ENCODE measurements at places on chromosomes 3 and 15.

DNA sequence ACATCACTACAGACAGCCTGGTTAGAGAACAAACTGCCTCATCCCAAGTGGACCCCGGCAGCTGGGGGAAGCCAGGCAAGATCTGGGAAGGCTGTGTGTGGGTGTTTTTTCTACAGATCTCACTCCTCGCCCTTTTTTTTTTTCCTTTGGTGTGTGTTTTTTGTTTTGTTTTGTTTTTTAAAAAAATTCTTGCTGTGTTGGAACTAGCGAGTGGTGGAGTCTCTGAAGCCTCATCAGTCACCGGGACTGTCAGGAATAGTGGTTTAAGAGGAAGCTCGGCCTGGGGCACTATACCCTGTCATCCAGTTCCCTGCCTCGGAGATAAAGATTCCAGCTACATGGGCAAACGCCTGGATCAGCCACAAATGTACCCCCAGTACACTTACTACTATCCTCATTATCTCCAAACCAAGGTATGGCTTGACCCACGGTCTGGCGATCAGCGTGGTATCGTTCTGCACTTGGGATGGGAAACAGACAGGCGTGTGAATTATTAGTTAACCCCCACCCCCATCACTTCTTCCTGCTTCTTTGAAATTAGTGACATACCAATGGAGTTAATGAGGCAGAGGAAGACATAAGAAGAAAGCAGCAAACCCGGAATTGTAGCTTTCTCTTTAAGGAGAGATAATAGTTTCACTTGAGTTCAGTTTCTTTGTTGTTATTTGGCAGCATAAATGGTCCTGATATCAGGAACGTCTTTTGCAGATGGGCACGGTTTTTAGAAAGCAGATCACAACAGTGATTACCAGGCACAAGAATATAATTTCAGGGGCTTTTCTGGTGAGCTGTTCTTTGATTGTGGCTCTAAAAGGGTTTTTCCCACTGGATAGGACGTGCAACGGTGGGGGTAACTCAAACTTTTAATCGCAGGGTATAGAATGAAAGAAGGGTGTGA lies 722 bp downstream of the RBMS3 start:
- no peak for DNase-seq

- no peak for DNase-seq
Observed at GRCh38 chr3:108677811-108678210, 79.4 kb downstream of the RETNLB start.

DNA sequence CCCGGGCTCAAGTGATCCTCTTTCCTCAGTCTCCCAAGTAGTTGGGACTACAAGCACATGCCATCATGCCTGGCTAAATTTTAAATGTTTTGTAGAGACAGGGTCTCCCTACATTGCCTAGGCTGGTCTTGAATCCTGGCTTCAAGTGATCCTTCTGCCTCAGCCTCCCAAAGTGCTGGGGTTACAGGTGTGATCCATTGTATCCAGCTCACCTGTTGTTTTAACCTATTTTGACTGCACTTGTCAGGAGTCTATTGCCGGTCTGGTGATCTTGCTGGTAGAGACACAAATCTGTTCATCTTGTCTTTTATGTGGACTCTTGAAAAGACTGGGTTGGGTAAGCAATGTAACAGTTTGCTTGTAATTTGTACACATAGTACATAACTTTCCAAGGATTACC lies 7.9 kb downstream of the IREB2 start:
- no peak for DNase-seq

GRCh38 chr3:149340310-149340933 lies 7.0 kb upstream of the TM4SF18 start:
- DNase-seq: no peak

GRCh38 chr3:46576-46975 lies 150.0 kb upstream of the CHL1 start:
- DNase-seq: no peak

- no peak for DNase-seq
Observed at GRCh38 chr15:99486371-99487336, 79.1 kb upstream of the MEF2A start.

DNA sequence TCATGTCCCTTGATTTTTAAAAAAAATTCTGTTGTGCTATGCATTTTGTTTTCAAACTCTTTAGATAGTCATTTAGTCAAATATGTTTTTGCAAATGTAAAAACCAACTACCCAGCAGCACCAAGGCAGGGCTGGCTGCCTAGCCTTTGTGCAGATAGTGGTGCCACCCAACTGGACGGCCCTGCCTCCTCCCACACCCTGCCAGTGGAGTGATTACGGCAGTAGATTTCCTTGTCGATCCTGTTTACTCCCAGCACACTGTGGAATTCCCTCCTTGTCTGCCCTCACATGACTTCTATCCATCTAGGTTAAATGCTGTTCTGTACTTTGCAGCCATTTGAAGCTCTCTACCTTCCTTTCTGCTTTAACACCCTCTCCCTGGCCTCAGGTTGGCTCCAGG lies 79.4 kb upstream of the PLXNA1 start:
- DNase-seq: no peak

GRCh38 chr15:40087068-40087810 lies 21.4 kb downstream of the BMF start:
- no peak for DNase-seq

- no peak for DNase-seq
Observed at GRCh38 chr3:175212896-175213295, 353.8 kb downstream of the NAALADL2 start.

DNA sequence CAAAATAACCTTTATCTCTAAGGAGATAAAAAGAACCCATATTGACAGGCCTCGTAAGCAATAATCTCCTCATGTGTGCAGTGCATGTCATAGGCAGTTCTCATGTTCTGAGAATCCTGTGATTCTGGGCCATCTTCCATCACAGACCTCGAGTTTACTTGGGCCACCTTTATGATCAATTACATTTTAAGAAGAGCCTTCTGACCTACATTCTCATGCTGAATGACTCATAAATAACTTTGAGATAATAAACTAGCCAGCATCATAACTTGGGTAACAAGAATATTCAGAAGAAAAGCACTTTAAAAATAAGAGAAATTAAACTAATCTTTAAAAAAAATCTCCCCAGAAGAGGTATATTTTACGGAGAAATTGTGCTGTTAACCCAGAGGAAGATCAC lies 310.7 kb upstream of the ZNF717 start:
- DNase-seq: no peak

DNA sequence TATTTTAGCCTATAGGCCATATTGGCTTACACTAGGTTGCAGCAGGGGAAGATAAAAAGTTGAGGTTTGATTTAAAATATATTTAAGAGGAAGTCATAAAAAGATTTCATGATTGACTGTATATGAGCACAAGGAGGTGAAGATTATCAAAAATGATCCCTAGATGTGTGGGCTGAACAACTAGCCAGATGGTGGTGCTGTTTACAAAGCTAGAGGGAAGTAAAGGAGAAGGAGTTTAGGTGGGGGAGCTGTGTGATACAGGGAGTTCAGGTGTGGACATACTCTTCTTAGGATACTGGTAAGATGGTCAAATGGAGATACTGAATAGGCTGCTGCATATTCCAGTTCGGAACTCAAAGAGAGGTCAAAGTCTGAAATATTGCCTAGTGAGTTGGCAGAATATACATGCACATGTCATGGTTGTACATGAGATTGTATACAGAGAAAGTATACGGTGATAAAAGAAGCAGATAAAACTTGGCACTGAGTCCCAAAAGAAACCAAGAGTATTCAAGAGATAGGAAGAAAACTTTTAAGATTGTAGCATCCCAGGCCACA lies 727.8 kb downstream of the NLGN1 start:
- no peak for DNase-seq

GRCh38 chr3:186754006-186754405 lies 29.4 kb upstream of the EIF4A2 start:
- DNase-seq: no peak

DNA sequence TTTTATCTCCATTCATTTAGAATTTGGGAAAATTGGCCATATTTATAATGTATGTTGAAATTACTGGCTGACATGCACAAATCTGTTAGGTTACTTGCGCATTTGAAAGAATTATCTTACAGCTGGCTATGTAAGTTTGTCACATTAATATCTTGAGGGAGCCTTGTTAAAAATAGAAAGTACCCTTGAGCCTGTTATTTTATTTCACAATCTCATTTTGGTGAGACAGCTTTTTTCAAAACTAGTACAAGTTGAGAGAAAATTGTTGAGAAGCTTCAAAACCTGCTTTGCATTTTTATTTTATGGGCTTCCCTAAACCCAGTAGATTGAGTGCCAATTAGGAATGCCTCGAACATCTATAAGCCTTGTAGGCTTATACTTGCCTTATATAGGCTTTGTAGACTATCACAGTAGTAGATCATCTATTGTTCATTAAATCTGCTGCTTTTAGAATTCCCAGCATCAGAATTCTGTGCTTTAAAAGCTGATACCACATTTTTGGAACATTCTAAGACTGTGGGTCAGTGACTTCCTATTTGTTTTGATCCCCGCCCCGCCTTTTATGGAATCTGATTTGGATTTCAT lies 6.3 kb downstream of the IDH3A start:
- no peak for DNase-seq

GRCh38 chr3:86594838-86595237 lies 396.1 kb downstream of the VGLL3 start:
- DNase-seq: no peak

DNA sequence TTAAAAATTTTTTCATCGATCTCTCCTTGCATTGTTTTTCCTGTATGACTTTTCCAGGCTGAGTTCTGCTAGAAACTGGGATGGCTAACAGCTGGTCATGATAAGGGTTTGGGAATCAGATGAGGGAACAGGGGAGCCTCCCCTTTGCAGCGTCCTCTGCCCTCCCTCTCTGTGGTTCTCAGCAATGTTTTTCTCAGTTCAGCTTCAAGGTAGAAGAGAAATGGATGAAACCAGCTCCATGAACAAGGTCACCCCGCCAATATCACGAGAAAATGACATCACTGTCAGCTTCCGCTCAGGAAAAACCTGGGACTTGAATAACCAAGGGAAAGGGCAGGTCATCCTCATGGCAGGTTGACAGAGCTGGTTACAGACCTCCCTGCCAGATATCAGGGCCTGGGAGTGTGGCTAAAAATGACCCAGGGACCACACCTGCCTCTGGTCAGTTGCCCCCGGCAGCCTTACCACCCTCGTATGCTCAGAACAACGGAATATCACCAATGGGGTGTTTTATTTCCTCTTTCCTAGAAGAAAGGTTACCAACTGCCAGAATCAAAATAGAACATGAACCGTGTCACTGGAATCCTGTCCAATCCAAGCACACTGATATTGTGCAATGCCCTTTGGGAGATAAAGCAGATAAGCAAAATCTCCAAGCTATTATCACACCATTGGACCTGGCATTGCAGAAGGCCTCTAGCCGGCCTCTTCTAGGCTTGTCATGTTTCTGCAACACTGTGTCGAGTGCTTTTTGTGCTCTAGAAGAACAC lies 26.1 kb downstream of the LSM3 start:
- no peak for DNase-seq

- DNase-seq: no peak
Observed at GRCh38 chr15:99440551-99441443, 125.0 kb upstream of the MEF2A start.

DNA sequence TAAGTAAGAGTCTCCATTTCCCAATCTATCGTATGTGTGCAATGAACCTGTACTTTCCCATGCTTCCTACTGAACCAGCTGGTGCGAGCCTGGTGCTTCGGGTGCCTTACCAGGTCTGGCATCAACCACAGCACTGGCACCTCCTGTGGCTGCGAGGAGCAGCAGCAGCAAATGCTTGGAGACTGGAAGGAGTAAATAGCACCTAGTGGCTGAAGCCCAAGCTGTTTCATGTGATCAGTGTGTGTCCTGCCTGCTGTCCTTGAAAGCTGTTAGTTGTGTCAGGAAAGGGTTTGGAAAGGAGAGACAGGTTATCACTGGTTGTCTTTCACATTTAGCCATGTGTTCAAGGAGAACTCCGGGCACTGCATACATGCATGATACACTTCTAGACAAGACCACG lies 31.8 kb downstream of the PCOLCE2 start:
- no peak for DNase-seq
